ENCODE measurements at places on chromosomes 6 and 20.

- no peak for DNase-seq
Measured at GRCh38 chr6:138422861-138423260, 18.8 kb downstream of the HEBP2 start.

- no peak for DNase-seq
Measured at GRCh38 chr6:161215193-161215592, 58.7 kb downstream of the AGPAT4 start.

GRCh38 chr6:22804620-22805261, 235.4 kb downstream of the HDGFL1 start:
- DNase-seq, result no peak

- no peak for DNase-seq
Measured at GRCh38 chr6:102068349-102068929, 674.9 kb downstream of the GRIK2 start.

- DNase-seq, result no peak
Measured at GRCh38 chr20:47113362-47114109, 218.9 kb downstream of the EYA2 start.

- no peak for DNase-seq
Measured at GRCh38 chr6:80742481-80742880, 636.0 kb downstream of the BCKDHB start.

DNA sequence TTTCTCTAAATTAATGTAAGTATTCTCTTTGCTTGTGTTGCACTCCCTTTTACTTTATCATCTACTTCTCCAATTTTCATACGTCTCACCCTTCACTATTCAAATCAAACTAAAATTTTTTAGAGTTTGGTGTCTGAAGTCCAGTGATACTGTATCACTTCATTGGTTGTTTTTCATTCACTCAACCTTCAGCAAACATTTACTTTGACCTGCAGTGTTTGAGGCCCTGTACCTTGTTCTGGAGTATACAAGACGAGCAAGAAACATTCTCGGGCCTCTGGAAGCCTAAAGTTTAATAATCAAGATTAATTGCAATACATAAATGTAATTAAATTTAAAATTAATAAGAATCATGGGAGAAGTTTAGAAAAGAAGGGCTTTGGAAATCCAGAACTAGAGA, 64.6 kb downstream of the SCAF8 start:
- DNase-seq, result no peak

- DNase-seq, result no peak
Measured at GRCh38 chr6:122996794-122997505, 915 bp downstream of the CLVS2 start.

DNA sequence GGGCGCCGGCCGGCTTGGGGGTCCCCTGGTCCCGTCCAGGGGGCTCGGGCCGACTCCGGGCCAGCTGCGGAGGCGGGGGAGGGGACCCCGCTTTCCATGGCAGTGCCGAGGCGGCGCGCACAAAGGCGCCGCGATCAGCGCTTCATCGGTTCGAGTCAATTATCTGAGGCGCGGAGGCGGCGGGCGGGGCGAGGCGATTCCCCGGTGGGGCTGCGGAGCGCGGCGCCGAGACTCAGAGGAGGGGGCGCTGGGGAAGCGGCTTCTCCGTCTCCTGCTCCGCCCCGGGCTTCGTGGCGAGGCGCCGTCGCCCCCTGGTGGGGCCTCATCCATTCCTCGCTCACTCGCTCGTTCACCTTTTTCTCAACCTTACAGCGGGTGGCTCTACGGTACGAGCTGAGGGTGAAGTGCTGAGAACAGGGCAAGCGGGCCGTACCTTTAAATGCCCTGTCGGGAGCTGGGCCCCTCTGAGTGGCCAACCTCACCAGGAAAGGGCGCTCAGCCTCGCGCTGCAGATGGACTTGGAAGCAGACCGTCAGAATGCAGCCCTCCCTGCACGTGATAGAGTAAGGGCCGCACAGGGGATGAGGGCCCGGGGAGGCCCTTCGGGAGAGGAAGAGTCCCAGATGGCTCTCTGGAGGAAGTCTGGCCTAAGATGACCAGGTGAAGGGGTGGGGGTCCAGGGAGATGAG, 39.9 kb downstream of the SLC52A3 start:
- no peak for DNase-seq

DNA sequence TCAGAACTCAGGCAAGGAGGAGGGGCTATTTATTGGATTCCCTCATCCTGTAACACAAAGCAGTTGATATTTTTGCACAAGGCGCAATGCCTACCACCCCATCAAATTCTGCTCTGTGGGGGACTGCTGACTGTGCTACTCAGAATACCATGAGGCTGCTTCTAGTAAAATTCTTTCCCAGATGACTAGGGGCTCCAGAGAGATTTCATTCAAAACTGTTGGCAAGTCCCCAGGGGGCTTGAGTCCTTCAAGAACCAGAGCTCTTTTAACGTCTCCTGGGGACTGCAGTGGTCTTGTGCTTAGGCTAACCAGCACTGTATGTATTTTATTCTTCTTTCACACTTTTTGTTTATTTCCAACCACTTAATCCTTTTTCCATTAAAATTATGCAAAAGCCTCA, 365.9 kb upstream of the AGPAT4 start:
- no peak for DNase-seq

GRCh38 chr6:149368065-149368464, 32.0 kb upstream of the SUMO4 start:
- DNase-seq, result no peak

DNA sequence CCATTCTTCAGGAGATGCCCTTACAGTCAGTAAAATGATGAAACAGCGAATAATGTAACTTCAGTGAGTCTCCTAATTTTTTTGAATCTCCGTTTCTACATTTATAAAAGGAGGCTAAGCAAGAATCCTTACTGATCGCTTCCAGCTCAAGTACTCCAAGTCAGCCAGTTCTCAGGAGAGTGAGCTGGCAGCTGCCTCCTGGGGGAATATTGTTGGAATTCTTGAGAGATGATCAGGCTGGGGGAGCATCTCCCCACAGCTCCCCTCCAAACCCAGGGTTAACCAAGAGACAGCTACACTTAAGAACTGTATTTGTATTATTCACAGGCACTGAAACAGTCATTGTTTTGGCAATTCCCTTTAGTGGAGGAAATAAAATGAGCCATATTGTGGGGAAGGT, 89.1 kb upstream of the PCSK2 start:
- no peak for DNase-seq

- DNase-seq, result no peak
Measured at GRCh38 chr6:134503585-134504281, 185.8 kb upstream of the SGK1 start.

DNA sequence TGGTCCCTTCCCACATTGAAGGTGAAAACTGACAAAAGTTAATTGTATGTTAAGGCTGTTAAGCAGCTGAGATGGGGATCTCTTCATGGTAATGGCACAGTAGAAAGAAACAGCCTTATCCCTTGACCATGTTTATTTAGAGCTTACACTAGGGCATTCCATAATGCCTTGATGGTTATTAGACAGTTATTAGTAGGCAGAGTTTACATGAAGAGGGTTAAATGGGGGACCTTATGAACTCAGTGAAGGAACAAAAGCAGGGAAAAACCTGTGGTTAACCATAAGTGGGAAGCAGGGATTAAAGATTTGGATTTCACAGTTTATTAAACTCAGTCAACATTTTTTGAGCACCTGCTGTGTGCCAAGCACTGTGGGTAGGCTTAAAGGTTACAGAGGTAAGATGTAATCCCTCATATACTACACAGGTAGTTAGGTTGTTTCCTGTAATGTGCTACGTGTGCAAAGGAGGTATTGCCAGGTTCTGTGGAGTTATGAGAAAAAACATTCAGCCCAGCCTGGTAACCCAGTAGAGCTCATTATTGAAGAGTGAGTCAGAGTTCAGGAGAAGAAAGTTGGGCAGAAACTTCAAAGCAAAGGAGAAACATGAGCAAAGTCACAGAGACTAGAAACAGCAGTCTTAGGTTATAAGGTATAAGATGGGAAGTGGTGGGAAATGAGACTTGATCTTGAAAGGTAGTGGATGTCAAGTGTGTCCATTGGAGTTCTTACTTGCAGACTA, 32.3 kb upstream of the GNRH2 start:
- no peak for DNase-seq

GRCh38 chr6:71333697-71334096, 45.1 kb downstream of the OGFRL1 start:
- no peak for DNase-seq

DNA sequence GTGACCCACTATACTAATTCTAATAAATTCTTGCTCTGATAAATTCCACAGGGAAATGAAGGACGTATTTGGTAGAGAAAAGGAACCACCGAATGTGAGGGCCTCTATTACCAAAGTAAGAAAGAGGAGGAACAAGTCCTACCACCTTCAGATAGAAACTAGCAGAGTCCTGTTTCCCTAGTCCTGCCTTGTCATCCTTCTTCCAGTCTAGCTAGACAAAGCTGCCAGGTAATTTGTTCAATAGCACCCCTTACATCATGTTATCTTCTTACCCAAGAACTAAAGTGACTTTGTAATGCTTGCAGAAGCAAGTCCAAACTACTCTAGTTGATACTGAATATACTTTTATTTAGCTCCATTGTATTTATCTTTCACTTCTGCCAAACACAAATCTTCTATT, 29.3 kb upstream of the FAM83B start:
- DNase-seq, result no peak

- DNase-seq, result peak; percentile 20
Measured at GRCh38 chr20:61974357-61974665, 91.4 kb downstream of the TAF4 start.

DNA sequence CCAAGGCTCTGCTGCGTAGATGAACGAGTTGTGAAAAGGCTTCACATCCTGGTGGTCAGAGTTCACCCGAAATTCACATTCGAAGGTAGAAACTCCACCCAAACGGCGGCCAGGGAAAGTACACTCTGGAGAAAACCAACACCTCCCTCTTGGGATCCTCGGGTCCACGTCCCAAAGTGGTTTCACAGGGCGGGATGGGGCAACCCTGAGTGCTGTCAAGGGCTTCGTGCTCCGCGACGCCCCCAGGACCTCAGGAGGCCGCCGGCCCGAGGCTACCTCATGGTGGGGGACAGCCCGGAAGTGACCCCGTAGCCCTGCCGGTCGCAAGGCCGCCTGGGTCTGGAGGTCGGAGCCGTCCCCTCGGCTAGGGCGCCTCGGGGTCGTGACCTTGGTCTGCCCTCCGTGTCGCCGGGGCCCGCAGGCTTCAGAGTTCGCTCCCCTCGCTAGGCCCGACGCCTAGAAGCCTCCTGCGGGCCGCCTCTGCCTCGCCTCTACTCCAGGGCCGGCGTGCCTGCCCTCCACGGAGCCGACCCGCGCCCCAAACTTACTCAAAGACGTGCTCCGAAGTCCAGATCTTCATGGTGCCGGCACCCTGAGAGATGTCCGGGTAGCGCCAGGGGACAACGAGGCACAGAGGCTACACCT, at the start of gene PRELID3B:
TSS of gene PRELID3B (minus strand) at position 636 of the 645 bp plus-strand sequence. CDS start at position 580, 56 bp downstream.
- DNase-seq, result no peak

DNA sequence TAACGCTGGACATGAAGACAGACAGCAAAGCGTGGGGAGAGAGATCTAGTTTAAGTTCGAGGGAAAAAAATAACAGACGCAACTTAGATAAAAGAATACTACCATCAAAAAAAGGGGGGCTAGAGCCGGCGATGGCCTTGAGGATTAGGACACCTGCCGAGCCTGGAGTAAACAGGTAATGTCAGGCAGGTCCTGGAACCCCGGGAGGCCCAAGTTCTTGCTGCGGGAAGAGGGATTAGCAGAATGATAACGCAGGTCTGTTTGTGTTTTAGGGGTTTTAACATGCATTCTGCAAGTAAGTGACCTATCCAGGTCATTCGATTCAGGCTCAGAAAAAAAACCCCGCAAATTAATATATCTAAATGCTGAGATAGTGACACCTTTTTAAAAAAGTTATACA, 754 bp upstream of the TMEM170B start:
- no peak for DNase-seq

DNA sequence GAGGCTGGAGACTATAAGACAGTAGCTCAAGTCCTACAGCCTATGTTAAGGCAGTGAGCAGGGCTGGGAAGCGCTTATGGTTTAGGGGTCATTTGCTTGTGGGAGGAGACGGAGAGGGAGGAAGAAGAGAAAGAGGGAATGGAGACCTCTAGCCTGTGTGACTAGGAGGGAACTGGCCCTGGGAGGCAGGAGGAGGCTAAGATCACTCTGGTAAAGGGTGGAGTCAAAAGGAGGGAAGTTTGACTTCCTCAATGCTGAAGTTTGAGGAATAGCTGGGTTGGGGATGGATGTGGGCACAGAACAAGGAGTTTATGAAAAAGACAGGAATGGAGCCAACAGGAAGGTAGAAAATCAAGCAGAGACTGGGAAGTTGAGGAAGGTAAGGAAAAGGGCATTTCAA, 6.4 kb upstream of the BACH2 start:
- DNase-seq, result no peak

- no peak for DNase-seq
Measured at GRCh38 chr20:62426699-62427131, 624 bp downstream of the RBBP8NL start.

- DNase-seq, result no peak
Measured at GRCh38 chr6:7998103-7998725, 66.0 kb downstream of the BLOC1S5 start.

GRCh38 chr6:56146086-56146485, 101.3 kb downstream of the COL21A1 start:
- DNase-seq, result no peak
